ENCODE measurements at places on chromosomes 1 and 21.

- DNase-seq, result no peak
These were observed 181.6 kb downstream of the RASAL2 start for GRCh38 chr1:178275553-178275952.

DNA sequence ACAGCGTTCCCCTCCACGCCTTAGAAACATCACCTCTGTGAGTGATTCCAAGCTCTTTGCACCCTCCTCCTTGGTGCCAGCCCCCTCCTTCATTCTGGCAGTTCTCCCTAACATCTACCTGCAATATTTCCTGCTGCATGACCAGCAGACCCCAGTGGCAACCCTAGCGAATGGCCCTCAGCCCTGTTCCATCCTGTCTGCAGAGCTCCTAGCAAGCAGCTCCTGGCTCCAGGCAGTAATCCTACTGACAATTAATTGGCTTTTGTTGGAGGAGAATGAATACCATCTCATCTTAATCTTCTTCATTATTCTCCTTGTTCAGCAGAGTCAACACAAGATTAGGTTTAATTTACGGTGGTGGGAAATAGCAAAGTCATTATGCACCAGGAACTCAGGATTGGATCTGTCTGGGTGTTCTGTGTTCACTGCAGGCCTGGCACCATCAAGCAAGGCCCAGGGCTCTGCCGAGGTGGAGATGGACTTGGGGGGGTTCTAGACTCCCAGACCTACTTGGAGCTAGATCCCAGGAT, 12.4 kb downstream of the FBXO2 start:
- no peak for DNase-seq

- no peak for DNase-seq
These were observed 92.8 kb upstream of the CACNA1E start for GRCh38 chr1:181390410-181391077.

DNA sequence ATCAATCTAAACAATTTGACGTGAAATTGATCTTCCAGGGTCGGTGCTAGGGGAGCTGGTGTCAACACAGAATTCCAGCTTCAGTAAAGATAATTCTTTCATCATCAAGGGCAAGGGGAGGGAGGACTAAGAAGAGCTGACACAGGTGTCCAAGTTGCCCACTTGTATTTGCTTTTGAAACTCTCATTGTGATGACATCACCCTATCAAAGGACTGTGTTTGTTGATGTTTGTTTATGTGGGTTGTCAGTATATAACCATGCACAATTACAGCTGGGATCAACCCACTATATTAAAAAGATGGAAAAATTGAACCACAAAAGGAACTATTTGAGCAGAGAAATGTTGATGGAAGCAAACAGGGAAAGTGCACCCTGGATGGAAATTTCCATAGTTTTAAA, 48.8 kb downstream of the ZC3H11B start:
- DNase-seq, result no peak

DNA sequence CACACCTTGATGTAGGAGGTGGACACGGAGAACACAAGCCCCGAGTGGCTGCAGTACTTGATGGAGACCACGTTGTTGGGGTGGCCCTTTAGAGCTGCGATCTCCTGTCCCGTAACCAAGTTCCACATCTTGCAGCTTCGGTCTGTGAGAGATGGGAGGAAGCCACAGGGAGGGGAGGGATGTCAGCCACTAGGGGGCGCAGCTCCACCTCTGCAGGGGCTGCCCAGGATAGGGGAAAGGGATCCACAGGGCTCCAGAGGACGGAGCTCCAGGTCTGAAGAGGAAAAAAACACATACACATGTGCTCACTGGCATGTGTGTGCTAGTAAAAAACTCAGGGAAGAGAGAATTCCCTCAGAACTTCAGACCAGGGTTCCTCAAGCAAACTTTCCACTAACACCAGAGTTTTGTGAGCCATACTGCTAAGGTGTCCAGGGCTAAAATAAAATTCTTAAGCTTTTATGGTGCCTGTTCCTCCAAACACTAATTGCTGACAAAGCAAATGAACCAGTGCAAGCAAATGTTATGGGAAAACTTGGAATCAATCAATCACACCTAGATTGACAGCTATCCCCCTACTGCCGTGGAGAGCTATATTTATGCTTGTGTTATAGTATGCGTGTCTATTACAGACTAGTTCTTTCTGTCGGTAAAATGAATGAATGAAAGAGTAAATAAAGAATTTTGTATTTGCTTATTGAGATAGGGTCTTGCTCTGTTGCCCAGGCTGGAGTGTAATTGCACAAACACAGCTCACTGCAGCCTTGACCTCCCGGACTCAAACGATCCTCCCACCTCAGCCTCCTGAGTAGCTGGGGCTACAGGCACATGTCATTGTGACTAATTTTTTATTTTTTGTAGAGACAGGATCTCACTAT, 43.7 kb downstream of the KIF21B start:
- DNase-seq, result peak; percentile 61

- DNase-seq, result no peak
These were observed at the start of gene TMPRSS2 for GRCh38 chr21:41507521-41508414. Gene TMPRSS2 (minus strand): TSS chr21:41508158. CDS start chr21:41498133, 10,025 bp downstream.

DNA sequence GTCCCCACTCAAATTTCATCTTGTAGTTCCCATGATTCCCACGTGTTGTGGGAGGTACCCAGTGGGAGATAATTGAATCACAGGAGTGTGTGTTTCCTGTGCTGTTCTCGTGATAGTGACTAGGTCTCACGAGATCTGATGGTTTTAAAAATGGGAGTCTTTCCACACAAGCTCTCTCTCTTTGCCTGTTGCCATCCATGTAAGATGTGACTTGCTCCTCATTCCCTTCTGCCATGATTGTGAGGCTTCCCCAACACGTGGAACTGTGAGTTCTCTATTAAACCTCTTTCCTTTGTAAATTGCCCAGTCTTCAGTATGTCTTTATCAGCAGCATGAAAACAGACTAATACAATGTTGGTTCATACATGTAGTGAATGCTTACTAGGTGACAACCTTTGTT, 163.2 kb upstream of the PALMD start:
- no peak for DNase-seq

- DNase-seq, result no peak
These were observed 27.7 kb downstream of the CR1L start for GRCh38 chr1:207672522-207673130.

DNA sequence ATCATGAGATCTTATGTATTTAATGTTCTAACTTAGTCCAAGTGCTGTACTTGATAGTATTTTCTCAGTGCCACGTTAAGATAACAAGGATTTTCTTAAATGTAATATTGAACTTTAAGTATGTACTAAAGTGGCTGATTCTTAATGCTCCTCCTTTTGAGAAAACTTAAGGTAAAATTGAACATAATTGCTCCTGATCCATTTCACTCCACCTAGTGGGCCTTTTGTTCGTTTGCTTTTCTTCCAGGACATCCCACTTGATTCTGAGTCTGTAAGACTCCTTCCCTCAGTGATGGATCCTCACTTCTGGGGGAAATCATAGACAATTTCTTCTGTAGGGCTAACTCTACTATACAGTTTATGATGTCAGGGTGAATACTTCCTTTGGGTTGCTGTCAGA, 173.1 kb downstream of the LMO4 start:
- DNase-seq, result no peak

DNA sequence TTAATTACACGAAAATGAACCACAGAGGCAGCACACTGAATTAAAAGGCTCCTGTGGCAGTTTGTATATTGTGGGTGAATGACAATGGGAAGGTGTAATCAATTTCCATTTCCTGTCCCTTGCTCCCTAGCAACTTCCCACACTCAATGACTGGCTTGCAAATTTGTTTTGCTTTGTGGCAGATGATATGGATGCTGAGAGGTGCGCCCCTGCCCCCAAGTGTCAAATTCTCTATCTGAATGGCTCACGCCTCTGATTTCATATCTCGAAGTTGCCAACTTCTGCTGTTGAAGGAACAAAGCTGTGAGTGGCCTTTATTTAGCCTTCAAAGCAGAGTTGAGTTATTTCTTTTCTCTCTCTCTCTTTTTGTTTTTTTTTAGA, 86.0 kb downstream of the FOXD2 start:
- no peak for DNase-seq

- DNase-seq, result peak; percentile 39
These were observed 1.8 kb downstream of the RHOC start for GRCh38 chr1:112704934-112705627.

- DNase-seq, result no peak
These were observed 12.1 kb upstream of the NDC1 start for GRCh38 chr1:53850082-53850673.

DNA sequence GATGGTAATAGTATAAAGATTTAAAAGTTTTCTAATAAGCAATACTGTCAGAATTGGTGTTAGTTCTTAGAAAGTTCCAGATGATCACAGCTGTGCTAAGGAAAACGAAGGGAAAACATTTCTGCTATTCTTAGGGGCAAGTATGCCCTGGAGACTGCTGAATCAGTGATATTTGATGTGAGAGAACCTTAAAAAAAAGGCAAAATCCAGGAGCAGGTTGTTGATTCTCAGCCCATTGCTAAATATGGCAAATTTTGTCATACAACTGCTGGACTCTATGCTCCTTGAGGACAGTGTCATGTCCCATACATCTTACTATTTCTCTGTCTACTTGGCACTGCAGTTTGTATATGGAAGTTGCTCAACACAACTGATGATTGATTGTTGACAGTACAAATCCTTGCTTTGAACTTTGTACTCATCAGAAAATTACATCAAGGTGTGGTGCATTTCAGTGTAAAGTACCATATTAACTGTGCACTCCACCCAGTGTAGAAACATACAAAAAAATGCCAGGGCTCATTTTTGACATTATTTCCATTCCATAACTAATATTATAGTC, 10.9 kb downstream of the CRCT1 start:
- DNase-seq, result no peak

DNA sequence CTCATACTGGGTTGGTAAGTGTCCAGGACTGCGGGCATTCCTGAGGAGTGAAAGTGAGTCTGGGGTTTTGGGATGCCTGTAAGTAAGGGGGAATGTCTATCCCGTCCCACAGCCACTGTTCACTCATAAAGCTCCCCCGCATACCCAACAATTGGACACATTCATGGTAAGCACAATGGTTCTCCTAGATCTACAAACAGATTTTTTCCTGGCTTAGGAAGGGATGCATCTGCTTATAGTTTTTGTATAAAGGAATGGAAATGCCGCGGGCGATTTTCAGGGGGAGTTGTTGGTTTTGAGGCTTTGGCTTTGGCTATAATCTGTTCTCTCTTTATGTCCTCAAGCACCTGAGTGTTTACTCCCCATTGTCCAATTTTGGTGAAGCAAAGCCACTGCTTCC, 7.1 kb downstream of the ERVH48-1 start:
- DNase-seq, result no peak

- no peak for DNase-seq
These were observed 260.6 kb upstream of the VAMP3 start for GRCh38 chr1:7510389-7510931.

DNA sequence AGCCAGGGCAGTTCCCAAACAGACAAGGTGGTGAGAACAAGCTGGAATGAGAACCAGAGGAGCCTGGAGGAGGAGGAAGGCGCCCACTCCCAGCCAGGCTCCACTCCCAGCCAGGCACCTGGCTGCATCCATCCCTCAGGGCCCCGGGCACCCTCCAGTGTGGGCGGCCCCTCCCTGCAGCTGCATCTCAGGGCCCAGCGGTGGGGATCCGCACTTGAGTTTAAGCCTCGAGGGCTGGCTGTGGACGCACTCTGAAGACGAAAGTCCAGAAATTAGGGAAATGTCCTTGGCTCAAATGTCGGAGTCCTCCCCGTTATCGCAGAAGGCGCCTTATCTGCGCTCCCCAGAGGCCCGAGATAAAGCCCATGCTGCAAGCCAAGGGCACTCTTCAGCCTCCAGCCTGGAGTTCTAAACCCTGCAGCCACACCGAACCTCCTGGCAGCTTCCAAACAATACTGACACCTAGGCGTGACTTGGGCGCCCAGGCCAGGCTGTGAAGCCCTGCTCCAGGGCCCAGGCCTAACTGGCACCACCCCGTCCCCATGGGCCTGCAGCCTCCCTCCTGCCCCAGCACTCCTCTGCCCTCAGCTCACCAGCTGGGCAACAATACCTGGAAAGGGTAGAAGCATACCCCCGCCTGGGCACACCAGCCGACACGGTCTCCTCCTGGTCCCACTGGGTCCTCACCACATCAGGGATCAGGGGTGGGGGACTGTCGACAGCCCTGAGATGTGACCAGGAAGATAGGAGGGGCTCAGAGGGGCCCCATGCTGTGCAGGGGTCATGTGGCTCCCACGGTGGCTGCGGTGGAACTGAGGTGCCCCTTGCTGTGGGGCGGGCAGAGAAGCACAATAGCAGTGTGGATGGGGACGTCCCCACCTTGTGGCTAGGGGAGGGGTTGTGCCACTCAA, 184.8 kb upstream of the VAMP3 start:
- DNase-seq, result no peak

DNA sequence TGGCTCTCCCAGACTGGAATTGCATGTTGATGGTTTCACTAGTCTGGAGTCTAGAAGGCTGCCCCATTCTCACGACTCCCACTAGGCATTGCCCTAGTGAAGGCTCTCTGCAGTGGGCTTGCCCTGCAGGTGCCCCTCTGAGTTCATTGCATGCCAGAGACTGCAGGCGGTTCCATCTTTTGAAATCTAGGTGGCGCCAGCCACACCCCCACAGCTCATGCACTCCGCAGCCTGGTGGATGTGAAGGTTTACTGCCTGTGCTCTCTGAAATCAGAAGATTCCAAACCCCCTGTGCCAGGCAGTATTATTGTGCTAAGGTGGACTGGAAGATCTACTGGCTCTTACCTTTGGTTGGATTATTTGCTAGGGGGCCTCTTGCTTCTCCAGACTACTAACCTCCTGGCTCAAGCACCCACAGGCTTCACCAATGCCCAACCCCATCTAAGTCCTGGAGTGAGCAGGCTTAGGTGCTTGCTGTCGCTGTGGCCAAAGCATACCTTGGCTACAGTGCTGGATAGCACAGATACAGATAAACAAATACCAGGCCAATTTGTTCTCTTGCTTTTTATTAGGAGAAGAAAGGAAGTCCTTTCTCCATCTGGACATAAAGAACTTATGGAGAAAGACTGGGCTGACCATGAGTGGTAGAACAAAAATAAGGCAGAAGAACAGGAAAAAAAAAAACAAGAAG, 83.5 kb upstream of the SIM2 start:
- DNase-seq, result no peak

GRCh38 chr1:231934797-231935196, 308.2 kb downstream of the DISC1 start:
- DNase-seq, result no peak

DNA sequence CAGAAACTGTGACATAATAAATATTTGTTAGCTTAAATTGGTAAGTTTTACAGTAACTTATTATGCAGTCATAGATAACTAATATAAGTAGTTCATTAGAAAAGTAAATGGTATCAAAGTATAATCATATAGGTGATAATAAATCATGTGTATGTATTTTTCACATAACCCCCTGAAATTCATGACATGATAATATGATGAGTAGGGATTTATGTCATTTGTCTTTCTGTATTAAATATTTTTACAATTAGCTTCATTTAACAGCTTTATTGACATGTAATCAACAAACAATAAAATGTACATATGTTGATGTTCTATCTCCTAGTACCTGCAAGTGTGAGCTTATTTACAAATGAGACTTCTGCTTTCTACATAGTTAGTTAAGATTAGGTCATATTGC, 9.8 kb upstream of the FCGR2A start:
- no peak for DNase-seq

GRCh38 chr1:39590546-39590945, 14.0 kb upstream of the PABPC4 start:
- DNase-seq, result no peak
